ENCODE measurements at places on chromosomes 3 and 15.

GRCh38 chr15:33021806-33022389 lies 172.6 kb downstream of the FMN1 start:
- no peak for DNase-seq

DNA sequence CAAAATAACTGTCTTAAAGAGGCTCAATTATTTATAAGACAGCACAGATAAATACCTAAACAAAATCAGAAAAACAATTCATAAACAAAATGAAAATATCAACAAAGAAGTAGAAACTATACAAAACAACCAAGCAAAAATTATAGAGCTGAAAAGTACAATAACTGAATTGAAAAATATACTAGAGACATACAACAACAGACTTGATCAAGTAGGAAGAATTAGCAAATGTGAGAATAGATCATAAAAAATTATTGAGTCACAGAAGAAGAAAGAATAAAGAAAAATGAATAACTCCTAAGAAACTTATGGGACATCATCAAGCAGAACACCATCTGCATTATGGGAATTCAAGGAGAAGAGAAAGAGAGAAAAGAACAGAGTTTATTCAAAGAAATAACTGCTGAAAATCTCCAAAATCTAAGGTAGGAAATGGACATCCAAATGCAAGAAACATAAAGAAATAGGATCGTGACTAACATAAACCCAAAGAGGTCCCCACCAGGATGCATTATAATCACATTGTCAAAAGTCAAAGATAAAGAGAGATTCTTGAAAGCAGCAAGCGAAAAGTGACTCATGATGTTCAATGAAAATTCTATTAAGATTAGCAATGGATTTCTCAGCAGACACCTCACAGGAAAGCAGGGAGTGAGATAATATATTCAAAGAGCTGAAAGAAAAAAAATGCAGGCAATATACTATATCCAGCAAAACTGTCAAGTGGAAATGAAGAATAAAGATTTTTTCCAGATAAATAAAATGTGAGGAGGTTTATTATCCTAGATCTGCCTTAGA lies 85.9 kb downstream of the DCLK3 start:
- DNase-seq = no peak

DNA sequence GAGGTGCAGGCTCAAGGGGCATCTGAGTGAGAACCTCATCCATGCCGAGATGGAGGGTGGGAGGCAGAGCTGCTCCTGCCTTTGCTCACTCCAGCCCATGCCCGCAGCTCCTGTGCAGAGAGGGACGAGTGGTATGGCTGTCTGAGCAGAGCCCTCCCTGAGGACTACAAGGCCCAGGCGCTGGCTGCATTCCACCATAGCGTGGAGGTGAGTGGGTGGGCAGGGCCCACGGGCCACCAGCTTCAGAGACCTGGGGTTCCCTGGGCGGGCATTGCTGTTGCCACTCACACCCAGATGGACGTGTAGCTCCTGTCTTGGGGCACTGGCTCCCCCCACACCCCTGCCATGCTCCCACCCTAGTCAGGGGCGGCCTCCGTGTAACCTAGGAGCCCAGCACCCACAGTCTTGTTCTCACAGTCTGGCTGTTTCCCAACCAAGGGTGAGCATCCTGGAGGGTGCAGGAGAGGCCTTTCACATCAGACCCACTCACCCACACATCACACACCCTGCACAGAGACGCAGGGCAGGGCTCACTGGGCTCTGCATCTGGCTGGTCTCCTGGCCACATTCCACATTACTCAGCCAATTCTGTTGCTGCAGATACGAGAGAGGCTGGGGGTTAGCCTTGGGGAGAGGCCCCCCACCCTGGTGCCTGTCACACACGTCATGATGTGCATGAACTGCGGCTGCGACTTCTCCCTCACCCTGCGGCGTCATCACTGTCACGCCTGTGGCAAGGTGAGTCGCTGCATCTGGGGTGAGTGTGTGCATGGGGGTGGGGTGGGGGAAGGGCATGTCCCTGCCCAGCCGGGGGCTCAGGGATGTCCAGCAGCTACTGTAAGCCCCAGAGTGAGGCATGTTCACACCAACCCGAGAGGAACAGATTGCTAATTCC lies 25.3 kb upstream of the NR2C2 start:
- DNase-seq = no peak

- no peak for DNase-seq
Observed at GRCh38 chr15:73340502-73341192, 28.1 kb downstream of the HCN4 start.

All from BJ (cell line).